ENCODE measurements at places on chromosomes 3 and 15.

- DNase-seq, result peak; percentile 91
Observed at GRCh38 chr15:55742498-55742926, 440 bp downstream of the PRTG start.

- DNase-seq, result no peak
Observed at GRCh38 chr3:169455472-169455871, 208.0 kb downstream of the MECOM start.

DNA sequence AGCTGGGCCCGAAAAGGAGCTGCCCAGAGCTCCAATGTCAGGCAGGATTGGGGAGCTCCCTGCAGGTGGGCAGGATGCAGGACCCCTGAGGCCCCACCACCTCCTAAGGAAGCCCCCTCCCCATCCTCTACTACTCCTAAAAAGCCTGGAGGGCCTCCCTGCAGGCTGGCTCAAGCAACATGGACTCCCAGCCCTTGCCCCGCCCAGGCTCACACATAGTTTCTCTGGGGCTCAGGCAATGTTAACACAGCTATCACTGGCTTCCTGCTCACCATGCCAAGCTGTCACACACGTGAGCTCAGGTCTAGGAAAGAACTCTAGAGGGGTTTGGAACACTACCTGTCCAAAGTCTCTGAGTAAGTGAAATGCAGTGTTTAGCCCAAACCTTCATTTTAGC is 65.4 kb upstream of the ZNF148 start:
- DNase-seq, result no peak

DNA sequence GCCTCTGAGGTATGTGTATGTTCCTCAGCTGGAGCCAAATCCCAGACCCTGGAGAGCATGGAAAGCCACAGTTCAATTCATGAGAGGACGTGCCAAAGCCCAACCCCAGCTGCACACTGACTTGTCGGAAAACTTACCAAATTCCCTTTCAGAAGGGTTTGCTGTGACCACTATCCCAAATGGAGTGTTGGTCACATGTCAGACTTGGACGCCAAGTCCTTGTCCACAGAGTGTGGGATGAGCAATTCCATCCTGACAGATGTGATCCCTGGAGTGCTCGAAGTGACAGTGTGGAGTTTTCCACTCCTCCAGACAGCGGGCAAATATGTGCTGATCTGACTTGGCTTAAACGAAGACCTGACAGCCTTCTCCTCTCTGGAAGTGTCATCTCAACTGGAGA is 71.2 kb downstream of the RORA start:
- no peak for DNase-seq

GRCh38 chr3:11736136-11736833 is 92.6 kb upstream of the VGLL4 start:
- DNase-seq, result no peak

GRCh38 chr3:69161587-69162307 is 39.4 kb upstream of the LMOD3 start:
- DNase-seq, result peak; percentile 55

DNA sequence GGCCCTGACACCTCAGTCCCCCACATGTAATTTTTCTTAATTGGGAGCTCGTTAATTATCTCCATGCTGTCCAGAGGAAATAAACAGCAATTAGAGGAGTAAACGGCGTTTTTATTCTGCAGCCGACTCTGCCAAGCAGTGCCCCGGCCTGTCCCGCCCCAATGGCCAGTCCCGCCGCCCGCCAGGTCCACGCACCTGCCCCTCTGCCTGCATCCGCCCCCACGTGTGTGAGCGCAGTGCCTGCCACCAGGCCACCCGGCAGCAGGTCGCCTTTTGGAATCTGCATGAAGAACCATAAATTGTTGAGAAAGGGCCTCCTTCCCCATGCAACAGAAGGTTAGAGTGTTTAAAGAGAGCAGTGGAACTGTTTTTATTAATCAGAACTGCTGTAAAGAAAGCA is 87.5 kb upstream of the LINGO1 start:
- DNase-seq, result peak; percentile 53

- peak; percentile 52 for DNase-seq
Observed at GRCh38 chr3:193767353-193768069, 174.5 kb downstream of the OPA1 start.

DNA sequence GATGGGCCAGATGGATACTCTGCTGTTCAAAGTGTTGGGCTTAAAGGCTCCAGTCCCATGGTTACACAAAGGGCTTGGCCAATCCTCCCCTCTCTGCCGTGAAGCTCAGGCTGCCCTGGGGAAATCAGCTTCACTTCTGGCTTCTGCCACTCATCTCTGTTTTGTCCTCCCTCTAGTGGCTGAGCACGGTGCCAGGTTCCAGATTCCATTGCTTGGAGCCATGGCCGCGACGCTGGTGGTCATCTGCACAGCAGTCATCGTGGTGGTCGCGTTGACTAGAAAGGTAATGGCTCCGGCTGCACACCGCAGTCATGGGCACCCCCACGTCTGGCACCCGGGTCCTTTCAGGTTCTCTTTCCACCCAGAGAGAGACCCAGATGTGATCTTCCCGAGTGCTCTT is 5.6 kb downstream of the TIGIT start:
- DNase-seq, result no peak

- DNase-seq, result no peak
Observed at GRCh38 chr3:52539010-52539653, 2.7 kb downstream of the UQCC5 start.

- DNase-seq, result no peak
Observed at GRCh38 chr3:15755780-15756179, 42.0 kb downstream of the ANKRD28 start.

DNA sequence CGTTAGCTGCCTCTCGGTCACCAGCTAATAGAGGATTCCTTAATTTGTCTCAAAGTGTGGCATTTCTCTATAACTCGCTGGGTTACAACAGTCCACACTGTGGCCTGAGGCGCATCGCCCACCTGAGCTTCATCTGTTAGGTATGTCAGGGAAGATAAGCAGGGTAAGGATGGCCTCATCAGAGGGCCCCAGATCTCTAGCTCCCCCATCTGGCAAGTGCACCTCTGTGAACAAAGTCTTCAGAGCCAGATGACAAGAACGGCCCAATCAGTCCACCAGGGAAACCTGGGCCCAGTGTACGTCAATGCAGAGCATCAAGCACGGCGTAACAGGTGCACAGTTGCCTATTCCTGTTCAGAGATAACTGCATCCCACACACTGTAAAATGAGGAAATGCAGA is 23.2 kb downstream of the FRG2C start:
- no peak for DNase-seq

GRCh38 chr3:31567036-31567435 is 34.3 kb downstream of the STT3B start:
- no peak for DNase-seq

GRCh38 chr3:142239421-142239820 is 14.0 kb upstream of the GK5 start:
- no peak for DNase-seq

GRCh38 chr3:113607219-113607596 is 74.9 kb downstream of the SIDT1 start:
- no peak for DNase-seq

DNA sequence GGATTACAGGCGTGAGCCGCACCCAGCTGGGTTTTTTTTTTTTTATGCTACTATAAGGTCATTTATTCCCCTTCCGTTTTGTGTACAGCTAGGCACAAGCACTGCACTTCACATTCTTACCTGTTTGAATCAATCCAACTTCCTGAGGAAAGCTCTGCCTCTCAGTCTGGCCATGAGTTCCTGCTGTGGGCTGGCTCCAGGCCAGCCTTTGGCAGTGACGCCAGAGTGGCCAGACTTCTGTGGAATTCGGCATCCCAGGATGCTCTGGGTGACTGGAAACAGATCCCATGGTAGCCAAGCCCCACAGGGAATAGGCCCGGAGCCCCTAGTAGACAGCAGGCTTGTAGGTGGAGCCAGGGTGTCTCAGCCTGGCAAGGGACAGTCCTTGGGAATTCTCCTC is 21.5 kb upstream of the TIMP4 start:
- DNase-seq, result no peak

- no peak for DNase-seq
Observed at GRCh38 chr15:35720019-35720418, 174.1 kb upstream of the DPH6 start.

DNA sequence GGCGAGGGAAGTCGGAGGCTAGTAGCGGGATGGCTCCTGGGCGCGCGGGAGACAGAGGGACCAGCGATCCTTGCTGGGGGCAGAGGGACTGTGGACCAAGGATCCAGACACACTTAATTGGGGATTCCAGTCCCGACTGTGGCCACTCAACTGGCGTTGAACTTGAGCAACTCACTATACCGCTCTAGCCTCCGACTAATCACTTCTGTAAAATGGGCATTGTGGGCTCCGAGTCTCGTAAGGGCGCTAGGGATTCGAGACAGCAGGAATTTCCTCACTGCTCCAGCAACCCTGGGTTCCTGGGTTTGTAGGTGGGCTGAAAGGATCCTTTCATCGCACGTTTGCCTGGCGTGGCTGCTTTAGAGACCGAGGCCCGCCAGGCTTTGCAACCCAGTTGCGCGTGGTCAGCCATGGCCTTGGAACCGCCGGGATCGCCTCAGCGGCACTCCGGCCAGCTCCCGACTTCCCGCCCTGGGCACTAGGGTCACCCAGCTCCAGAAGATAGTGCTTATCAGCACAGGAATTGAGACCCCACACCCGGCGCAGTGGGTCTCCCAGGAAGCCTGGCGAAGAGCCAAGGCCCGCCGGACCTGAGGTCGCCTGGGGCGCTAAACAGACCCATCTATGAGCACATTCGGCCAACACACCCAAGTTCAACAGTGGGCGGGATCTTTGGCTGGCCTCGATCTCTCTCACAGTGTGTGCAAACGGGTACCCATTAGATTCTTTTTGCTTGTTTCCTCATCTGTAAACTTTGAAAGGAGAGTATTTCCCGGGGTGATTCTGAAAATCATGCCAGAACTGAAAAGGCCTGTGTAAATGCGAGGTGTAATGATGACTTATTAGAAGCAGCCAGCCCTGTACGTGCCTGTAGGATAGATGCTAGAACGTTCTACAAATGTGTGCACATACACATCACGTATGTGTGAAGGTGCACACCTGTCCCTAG is 9.9 kb downstream of the FOXL2 start:
- DNase-seq, result peak; percentile 65

DNA sequence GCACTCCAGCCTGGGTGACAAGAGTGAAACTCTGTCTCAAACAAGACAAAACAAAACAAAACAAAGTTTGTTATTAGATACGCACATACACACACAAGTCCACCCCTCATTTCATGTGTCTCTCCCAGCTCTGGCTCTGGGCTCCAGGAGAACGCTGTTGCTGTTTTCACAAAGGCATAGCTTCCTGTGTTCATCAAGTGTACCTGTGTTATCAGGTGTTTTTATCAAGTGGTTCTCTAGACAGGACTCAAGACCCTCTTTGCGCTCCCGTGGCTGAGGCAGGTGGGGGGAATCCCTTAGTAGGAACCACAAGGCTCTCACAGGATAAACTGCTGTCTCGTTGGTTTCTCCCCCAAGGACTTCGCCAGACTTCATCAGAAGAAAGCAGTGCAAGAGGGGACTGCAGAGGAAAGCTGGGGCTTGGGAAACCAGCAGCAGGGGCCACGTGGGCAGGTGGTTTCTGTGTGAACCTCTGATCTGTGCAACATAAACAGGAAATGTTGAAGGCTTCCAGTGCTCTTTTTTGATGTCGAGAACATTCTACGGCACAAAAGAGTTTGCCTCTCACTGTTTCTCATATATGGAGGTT is 6.9 kb upstream of the PPP1R2 start:
- DNase-seq, result no peak

GRCh38 chr15:83065431-83065830 is 1.6 kb downstream of the BTBD1 start:
- DNase-seq, result no peak

- peak; percentile 65 for DNase-seq
Observed at GRCh38 chr3:157436583-157437291, at the start of gene PTX3. TSS of gene PTX3 (plus strand) at chr3:157436850. CDS start at chr3:157436934, 84 bp downstream.

- DNase-seq, result no peak
Observed at GRCh38 chr15:101313041-101313761, 18.2 kb upstream of the SNRPA1 start.

DNA sequence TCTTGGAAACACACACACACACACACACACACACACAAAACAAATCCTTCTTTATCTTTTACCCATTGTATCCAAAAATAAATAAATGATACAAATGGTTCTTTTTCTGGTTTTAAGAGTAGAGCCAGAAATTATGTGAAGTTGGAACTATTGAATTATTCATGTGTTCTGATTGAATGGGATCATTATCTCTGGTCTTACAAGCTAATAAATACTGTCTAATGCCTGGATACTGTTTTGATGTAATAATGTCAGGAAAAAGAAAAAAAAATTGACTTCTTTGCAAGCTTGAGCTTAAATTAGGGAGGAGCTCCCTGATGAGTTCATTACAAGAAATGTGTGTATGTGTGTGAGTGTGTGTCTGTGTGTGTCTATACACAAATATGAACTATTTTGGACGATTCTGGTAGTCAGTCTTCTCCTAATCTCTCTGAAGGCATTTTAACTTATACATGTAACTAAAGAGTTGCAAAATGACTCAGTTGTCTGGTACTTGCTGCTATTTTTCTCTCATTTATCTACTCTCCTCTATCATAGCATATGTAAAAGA is 507.2 kb upstream of the AGTR1 start:
- no peak for DNase-seq

GRCh38 chr15:66080717-66081398 is 172.7 kb downstream of the MEGF11 start:
- DNase-seq, result no peak

- no peak for DNase-seq
Observed at GRCh38 chr3:69743975-69744906, 5.0 kb downstream of the MITF start.

DNA sequence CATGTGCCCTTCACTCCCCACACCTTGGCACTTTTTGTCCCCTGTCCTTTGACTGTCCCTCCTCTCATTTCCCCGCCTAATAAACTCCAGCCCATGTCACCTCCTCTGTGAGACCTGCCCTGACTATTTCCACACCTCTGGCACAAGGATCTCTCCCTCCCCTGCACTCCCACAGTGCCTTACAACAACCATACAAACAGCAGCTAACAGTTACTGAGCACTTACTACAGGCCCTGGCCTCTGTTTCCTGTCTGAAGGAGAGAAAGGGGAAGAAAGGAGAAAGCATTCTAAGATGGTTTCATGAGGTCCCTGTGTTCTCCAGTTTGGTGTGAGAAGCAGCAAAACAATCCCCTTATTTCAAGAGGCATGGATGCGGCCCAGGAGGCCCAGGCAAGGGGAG is 20.0 kb upstream of the TRH start:
- DNase-seq, result no peak

DNA sequence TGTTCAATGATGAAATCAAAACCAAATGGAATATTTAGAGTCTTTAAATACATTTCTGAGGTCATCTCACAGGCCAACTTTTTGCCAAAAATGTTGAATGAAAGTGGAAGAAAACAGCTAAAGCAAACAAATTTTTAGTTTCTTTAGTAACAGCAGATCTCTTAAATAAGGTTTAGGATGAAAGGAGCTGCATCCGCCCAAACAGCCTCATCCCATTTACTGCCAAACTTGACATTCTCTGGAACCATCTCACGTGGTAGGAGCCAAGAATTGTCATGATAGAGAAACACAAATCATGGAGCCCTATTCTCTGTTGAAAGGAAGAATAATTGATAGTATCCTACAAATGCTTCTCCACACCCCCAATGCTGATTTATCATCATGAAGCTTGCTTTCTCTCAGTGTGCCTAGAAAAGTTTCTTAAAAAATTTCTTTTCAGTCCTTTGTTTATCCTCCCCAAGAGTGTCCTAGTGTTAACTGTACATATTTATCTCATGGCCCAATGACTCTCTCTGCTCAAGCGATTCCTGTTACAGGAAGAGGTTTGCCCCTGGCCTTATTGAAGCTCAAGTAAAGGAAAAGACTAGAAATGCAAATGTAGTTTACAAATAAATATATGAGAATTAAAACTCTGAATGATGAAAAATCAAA is 23.4 kb downstream of the SLC9A9 start:
- no peak for DNase-seq

All from retina (tissue), 1 donor.